ENCODE measurements at places on chromosomes 5 and 9.

DNA sequence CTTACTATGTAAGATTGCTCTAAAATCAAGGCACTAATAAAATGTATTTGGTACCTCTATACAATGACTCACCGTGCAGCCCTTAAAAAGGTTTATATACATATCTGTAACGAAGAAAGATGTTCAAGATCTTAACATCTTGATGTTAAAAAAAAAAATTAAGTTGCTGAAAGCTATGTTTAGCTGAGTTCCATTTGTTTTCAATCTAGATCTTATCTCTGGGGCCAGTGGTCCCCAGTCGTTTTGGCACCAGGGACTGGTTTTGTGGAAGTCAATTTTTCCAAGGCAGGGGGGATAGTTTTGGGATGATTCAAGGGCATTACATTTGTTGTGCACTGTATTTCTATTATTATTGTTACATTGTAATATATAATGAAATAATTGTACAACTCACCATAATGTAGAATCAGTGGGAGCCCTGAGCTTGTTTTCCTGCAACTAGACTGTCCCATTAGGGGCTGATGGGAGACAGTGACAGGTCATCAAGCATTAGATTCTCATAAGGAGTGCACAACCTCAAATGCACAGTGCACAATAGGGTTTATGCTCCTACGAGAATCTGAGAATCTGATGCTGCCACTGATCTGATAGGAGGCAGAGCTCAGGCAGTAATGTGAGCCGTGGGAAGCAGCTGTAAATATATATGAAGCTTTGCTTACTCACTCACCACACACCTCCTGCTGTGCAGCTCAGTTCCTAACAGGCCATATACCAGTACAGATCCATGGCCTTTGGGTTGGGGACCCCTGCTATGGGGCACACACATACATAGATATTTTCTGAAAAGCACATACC lies 27.6 kb upstream of the TSLP start:
- DNase-seq = no peak

GRCh38 chr5:163790497-163790896 lies 285.1 kb downstream of the MAT2B start:
- no peak for DNase-seq

GRCh38 chr5:53170746-53171349 lies 61.3 kb upstream of the MOCS2 start:
- no peak for DNase-seq

- no peak for DNase-seq
Measured at GRCh38 chr5:170289764-170290163, 7.8 kb downstream of the LCP2 start.

DNA sequence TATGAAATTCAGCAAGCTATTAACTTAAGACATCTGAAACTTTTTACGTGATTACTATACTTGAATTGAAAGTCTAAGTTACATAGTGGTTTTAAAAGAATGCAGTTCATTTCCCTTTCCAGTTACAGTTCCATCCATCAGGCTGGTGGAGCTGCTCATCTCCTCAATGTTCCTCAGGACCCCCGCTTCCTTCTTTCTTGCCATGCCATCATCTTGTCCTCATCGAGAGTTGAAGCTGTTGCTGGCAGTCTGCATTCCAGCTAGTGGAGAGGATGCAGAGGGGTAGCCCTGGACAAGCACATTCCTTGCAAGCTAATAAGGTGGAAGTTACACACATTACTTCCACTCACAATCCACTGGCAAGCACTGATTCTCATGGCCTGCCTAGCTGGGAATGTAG lies 8.8 kb upstream of the RNF183 start:
- DNase-seq = no peak

DNA sequence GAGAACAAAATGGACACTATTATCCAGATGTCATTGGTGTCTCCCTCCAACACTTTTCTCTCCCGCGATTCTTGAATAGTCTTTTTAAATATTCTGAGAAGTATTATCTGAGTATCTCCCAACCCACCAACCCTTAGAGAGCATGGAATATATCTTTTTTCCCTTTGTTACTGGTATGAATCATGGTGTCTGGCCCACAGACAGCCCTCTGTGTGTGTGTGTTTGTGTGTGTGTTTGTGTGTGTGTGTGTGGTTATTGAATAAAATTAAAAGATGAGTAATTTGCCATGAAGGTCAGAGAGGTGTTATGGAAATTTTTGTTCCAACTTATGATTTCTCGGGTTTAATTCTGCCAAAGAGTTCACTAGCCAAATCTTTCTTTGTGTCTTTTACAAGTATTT lies 47.7 kb downstream of the CAMK4 start:
- DNase-seq = no peak

DNA sequence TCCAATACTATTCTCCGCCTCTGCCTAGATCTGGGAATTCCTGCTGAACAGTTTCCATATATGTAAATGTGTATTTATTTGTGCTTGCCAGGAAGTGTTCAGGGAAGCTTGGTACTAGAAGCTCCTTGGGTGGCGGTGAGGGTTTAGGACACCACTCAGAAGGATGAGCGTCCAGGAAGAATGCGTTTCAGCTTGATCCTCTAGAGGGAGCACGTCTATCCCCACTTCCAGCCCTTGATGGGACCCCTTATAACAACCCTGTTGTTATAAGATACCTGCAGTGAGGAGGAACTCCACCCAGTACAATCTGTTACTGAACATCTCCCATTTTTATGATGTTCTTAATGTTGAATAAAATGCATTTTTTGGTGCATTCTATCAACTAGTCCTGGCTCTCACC lies 88.9 kb downstream of the CYFIP2 start:
- DNase-seq = no peak

- DNase-seq = no peak
Measured at GRCh38 chr9:87343816-87344430, 153.7 kb upstream of the DAPK1 start.

DNA sequence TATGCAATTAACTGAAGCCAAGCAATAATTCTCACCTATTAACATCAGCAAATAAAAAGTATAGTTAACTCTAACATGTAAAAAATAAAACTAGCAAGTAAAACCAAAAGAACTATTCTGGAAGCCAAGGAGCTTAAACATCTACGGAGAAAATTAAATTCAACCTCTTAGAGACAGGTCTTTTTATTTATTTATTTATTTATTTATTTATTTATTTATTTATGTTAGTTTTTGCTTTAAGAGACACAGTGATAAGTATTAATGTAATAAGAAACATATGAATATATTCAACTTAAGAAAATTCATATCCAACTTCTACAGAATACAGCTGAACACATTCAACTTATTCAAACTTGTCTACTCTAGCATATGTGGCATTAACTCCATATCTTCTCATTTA lies 472.1 kb upstream of the IZUMO3 start:
- no peak for DNase-seq

GRCh38 chr5:141486091-141486490 lies 1.3 kb downstream of the PCDHGC4 start:
- no peak for DNase-seq

DNA sequence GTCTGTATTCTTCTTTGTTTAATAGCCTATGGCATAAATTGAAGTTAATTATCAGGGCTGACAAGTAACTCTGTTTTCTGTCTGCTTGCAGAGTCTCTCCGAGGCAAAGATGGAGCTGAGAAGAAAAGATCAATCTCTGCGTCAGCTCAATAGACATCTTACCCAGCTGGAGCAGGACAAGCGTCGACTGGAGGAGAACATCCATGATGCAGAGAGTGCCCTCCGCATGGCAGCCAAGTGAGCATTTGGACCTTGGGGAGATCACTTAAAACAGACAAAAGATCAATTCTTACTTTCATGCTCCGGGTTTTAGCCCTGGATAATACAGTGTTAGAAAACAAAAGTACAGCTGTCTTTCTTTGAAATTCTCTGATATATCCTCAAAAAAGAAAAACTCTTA lies 293.8 kb downstream of the CCDC171 start:
- DNase-seq = no peak

DNA sequence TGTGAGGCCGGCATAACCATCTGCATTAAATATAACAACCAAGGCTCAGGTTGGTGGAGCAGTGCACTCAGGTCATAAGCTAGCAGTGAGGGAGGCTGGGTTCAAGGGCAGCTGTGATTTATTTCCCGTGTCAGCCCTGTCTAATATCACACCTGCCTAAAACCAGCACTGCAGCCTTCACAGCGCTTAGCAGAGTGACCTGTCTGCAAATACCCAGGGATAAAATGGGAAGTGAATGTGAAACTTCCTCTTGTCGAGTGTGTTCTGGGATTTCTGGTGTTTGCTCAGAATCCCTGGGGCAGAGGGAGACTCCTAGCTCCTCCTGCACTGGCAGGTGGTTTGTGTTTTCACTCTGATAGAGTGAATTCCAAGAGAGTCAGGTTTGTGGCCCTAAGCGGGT lies 57.5 kb downstream of the ZNF510 start:
- no peak for DNase-seq

DNA sequence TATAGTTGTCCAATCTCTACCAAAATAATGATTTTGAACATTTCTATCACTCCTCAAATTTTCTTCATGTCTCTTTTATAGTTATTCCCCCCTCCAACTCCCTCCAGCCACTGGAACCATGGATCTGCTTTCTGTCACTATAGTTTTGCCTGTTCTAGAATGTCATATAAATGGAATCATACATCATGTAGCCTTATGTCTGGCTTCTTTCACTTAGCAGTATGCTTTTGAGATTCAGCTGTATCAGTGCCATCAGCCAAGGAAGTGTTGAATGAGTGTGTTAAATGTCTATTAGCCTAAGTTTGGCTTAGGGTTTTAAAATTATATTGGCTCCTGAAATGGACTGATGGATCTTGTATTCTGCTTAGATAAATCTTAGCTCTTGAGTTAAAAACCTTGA lies 36.0 kb downstream of the UBE2D2 start:
- DNase-seq = no peak

GRCh38 chr5:148774313-148774712 lies 52.1 kb upstream of the ADRB2 start:
- no peak for DNase-seq

DNA sequence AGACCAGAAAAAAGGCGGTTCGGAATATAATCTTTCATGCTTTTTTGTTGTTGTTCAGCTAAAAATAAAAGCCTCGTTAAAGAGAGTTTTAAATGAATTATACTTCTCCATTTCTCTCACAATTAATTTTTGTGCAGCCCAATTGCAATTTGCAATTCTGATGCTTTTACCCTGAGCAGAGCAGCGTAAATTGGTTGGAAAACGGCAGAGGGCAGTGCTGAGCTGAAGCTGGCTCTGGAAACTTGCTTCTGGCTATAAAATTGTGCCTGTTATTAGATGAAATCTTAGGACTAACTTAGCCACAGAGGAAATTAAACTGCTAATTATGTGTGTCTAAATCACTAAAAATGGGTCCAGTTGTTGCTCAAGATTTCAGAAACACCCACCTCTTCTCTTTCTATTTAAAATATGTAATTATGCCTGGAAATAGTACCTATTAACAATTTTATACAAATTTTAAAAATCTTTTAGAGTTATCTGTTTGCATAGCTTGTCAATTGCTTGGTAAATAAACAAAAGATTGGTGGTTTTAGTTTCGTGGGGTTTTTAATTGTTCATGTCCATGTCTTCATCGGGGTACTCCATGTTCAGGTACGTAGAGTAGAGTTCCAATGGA lies 441.8 kb upstream of the TLE4 start:
- no peak for DNase-seq

DNA sequence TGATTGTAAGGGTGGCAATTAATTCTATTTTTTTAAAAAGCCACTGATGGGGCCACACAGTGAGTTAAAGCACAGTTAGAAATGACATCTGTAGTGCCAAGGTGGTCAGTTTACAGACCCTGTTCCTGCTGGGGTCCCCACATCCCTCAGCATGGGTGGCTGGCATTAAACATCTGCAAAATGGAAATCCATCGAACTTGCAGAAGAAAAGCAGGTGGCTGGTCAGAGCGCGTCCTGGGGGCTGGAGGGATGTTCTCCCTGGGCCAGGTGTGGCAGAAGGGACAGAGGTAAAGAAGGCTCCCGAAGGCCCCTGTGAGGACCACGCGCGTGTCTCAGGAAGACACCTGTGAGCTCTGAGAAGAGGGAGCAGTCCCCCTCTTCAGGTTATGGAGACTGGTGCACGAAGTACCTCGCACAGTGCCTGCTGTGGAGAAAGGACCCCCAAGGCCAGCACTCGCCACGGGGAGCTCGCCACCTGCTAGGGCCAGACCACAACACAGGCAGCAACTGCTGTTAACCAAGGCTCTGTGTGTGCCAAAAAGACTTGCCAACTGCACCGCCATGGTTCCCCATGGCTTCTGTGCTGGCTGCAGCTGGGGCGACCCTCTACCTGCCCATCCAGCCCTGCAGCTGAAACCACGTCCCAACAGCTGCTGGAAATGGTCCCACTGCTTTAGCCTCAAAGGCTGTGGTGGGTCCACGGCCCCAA lies 65.2 kb downstream of the RASGEF1C start:
- DNase-seq = no peak

- DNase-seq = no peak
Measured at GRCh38 chr5:117623042-117623805, 1048.6 kb upstream of the SEMA6A start.

DNA sequence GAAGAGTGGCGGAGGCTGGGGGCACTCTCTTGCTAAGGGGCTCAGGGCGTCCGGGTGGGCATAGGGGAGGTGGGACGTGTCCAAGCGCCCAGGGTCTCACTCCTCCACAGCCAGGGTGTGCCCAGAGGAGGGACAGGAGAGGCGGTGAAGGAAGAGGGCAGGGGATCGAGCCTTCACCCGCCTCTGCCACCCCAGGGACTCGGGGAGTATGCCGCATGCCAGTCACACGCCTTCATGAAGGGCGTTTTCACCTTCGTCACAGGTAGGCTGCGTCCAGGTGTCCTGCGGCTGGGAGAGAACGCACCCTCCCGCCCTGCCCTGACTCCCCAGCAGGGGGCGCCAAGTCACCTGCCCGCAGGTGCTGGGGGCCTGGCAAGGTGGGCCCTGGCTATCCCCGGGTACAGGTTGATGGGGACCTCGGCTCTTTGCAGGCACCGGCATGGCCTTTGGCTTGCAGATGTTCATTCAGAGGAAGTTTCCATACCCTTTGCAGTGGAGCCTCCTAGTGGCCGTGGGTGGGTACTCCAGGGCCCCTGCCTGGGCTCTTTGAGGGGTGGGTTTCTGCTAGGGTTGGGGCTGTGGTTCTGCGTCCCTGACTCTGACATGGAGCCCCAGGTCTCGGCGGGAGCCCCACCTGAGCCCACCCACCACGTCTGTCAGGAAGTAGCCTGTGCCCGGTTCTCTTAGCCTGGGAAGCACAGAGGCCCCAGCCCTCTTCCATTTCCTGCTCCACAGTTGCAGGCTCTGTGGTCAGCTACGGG lies 552 bp downstream of the TMEM141 start:
- DNase-seq = peak; percentile 46

GRCh38 chr9:124436320-124436719 lies 13.9 kb upstream of the ADGRD2 start:
- DNase-seq = no peak

GRCh38 chr5:60851626-60852025 lies 7.6 kb upstream of the ELOVL7 start:
- DNase-seq = no peak

DNA sequence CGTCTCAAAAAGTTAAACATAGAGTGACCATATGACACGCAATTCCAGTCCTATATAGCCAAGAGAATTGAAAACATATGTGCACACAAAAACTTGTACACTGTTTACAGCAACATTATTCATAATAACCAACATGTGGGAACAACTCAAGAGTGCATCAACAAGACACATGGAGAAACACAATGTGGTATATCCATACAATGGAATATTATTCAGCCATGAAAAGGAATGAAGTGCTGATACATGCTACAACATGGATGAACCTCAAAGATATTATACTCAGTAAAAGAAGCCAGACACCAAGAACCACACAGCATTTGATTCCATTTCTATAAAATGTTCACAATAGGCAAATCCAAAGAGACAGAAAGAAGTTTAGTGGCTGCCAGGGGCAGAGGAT lies 317.0 kb downstream of the NSG2 start:
- no peak for DNase-seq

Data from stimulated activated CD8-positive, alpha-beta memory T cell treated with anti-CD3 and anti-CD28 coated beads, Interleukin-7, amount 100 ng/mL, for 4 hours (primary cell).